ENCODE measurements at places on chromosomes 2 and 18. TPM values are rescaled to one million over a fixed set of nuclear protein-coding genes. Genes with fewer than 3 reads are reported as not detected.

Gene PARD3B
- total RNA-seq: 15.3 TPM

Gene AGXT
- not detected for total RNA-seq

Gene C2orf80
- not detected for total RNA-seq

Gene MC5R
- not detected for total RNA-seq

Gene CLIP4
- total RNA-seq: 64.2 TPM

Gene DTNA
- 9.5 TPM for total RNA-seq

Gene EPB41L5
- 11.4 TPM for total RNA-seq

Gene POTEF
- not detected for total RNA-seq

Gene SKOR2
- total RNA-seq: not detected

Gene DSG4
- total RNA-seq: not detected

Gene NTSR2
- total RNA-seq: not detected

Gene GPR45
- not detected for total RNA-seq
